Activated CD8-positive, alpha-beta memory T cell treated with anti-CD3 and anti-CD28 coated beads for 4 hours (primary cell): ENCODE measurements at places on chromosomes 2 and 18.

GRCh38 chr2:171420728-171421563, 12.8 kb downstream of the METTL8 start:
- no peak for DNase-seq

DNA sequence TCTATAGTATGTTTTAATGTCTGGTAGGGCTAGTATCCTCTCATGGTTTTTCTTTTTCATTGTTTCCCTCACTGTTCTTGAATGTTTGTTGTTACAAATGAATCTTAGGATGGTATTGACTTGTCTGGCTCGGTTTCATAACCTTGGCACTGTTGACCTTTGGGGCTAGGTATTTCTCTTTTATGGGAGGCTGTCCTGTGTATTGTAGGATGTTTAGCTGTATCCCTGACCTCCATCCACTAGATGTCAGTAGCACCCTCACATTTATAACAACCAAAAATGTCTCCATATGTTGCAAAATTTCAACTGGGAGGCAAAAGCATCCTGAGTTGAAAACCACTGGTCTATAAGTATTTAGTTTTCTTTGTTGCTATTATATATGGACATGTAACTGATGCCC, 7.0 kb upstream of the AOX1 start:
- DNase-seq, result no peak

DNA sequence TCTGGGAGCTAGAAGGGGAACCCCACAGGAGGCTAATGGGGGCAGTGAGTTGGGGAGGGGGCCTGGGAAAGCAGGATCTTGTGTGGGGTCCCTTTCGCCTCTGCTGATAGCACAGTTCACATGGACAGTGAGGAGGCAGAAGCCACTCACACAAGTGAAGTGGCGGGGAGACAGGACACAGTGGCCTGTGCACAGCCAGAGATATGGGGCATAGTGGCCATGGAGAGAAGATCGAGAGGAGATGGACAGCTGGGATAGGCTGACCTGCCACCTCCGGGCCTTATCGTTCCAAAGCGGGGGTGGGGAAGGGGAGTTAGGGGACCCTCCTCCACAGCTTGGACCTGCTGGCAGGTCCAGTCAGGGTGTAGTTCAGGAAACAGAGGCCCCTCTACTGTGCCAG, 69.8 kb upstream of the EDAR start:
- no peak for DNase-seq

DNA sequence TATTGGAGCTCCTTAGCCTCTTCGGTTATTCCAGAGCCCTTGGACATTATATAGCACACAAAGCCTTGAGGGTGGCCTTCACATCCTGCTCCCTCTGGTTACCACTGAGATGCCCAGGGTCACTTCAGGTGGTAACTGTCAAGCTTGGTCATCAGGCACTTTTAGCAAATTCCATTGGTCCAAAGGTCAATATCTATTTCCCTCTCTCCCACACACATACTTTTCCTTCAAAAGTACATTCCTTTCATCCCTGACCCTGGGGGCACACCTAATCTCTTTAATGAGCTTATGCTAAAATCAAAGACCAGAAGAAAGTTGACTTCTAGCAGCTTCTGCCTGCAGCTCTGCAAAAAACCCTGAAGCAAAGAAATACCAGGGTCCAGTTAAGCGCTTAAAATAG, 172.0 kb upstream of the NRP2 start:
- no peak for DNase-seq

GRCh38 chr2:53568469-53568868, 199.1 kb upstream of the CHAC2 start:
- DNase-seq, result no peak

DNA sequence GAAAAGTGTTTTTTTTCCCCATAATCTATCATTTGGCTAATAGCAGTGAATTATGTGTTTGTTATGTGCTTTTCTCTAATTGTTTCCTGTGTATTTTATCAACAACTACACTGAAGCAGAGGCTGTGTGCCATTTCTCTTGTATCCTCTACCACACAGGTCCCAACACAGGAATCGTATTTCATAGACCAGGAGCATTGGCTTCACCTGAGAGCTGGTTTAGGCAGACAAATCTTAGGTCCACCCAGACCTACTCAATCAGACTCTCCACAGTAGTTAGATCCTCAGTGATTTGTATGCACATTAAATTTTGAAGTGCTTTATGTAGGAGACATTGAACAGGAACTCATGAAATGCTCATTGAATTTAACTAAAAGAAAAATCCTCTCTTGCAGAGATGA, 109.2 kb downstream of the FSHR start:
- DNase-seq, result no peak

DNA sequence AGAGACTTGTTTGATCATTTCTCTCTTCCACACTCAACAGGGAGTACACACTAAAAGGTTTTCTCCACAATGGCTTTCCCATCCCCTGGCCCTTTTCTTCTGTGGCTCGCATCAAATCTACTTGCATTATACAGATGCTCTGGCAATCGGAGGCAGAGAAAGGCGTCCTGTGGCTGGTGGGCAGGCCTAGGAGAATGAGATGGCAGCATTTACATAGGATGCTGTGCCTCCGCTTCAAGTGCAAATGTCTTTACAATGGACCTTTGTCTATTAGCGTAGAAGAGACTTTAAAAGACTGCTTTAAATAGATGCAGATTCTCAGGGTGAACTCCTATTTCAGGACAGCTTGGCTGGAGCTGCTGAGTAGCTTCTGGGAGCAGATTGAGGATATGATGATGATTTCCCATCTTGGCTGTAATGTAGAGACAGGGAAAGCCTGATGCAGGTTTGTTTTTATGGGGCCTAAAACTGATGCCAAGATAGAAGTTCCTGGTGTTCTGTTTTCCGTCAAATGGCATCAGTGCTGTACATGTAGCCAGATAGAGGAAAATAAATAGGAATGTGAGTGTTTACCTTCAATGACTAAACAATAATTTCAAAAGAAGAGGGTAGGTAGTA, 423.4 kb downstream of the RND3 start:
- DNase-seq, result no peak

- no peak for DNase-seq
These were observed 9.4 kb upstream of the NEURL3 start for GRCh38 chr2:96514521-96514920.

GRCh38 chr2:187951470-187952218, 340.0 kb upstream of the GULP1 start:
- DNase-seq, result no peak

- DNase-seq, result no peak
These were observed 597 bp upstream of the TEKT4 start for GRCh38 chr2:94870440-94871225.

DNA sequence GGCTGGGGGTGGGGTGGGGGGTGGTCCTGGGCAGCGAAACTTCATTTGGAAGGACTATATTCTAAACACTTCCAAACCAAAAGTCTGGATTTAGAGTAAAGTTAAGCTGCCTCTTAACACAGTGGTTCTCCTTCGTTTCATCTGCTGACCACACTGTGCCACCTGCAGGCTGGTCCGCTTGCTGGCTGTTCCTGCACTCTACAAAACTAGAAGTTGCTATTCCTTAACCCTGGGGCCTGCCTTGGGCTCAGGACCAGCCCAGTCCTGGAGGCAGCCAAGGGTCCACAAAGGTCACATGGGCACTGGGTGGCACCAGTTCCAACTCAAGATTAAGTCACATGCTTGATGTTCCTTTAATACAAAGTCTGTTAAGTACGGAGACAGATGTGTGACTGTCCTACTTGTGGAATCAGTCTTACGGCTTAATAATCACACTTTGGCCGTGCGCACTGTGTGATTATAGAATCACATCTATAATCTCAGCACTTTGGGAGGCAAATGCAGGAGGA, 195.4 kb downstream of the FAM210A start:
- no peak for DNase-seq

GRCh38 chr2:228866781-228867180, 404.3 kb downstream of the PID1 start:
- DNase-seq, result no peak

- DNase-seq, result no peak
These were observed 9.1 kb downstream of the MARCHF4 start for GRCh38 chr2:216363221-216363620.

DNA sequence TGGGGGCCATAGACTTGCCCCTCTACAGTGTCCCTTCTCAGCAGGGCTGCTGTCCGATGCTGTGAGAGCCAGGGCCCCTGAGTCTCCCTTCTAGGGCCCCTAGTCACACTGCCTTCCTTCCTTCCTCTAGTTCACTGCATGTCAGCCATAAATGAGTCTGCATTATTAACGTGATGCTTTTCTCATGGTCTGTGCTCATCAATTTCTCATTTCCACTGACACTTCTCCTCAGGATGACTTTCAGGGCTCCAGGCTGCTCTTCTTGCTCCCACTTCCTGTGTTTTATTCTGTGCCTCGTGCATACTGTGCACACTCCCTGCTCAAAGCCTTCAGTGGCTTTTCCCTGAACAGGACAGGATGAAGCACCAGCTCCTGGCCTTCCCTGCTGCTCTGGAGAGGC, 146.5 kb downstream of the FAM210A start:
- no peak for DNase-seq

DNA sequence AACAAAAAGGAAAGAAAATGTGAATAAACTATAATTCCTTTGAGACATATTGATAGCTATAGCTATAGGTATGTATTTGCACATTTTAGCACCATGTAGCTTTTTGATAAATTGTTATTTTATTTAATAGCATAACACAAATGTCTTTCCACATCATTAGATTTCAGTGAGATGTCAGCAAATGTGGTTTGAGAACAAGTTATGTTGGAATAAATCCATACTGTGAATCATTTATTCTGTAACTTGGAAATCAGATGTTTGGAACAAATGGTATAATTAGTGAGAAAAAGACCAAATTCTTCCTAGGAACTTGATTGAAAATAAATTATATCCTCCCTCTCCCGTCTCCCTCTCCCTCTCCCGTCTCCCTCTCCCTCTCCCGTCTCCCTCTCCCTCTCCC, 62.8 kb downstream of the NABP1 start:
- DNase-seq, result no peak

DNA sequence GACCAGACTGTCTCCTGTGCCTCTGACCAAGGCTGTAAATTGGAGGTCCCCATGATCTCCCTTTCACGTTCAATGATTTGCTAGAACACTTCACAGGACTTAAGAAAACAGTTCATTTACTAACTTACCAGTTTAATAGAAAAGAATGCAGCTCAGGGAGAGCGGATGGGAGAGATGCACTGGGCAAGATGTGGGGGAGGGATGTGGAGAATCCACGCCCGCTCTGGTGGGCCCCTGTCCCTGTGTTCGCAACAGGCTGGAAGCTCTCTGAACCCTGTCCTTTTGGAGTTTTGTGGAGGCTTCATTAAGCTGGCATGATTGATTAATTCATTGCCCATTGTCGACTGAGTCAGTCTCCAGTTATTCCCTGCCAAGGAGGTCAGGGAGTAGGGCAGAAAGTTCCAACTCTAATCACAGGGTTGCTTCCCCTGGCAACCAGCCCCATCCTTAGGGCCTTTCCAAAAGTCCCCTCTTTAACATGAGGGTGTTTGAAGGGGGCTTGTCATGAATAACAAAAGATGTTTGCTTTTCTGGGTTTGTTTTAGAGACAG, 257.1 kb downstream of the ACKR3 start:
- DNase-seq, result no peak

DNA sequence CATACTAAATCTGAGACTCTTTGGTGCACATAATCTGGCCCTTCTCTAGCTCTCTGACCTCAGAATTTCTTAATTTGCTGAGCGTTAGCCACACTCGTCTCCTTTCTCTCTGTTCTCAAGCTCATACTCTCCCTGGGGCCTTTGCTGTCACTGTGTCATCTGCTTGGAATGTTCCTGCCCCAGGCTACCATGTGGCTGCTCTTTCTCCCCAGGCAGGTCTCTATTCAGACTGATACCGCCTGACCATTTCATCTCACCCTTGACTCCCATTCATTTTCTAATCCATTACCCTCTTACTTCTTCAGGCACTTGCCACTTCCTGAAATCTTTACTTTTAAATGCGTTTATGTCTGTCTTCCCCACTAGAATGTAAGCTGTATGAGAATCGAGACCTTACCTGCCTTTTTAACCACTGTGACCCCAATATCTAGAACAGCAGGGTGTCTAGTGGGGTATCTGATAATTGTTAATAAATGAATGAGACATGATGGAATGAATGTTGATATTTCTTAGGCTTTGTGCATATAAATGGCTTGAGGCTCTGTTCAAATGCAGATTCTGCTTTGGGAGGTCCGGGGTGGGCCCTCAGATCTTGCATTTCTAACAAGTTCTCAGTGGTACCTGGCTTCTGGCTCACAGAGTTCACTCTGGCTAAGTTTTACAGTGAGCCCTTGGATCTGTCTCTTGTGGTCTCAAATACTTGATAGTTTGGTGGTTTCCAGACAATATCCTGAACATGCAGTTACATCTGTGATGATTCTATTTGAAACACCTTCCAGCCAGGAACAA, 89.9 kb upstream of the EPC2 start:
- no peak for DNase-seq

GRCh38 chr2:136239079-136239685, 121.2 kb upstream of the CXCR4 start:
- no peak for DNase-seq

DNA sequence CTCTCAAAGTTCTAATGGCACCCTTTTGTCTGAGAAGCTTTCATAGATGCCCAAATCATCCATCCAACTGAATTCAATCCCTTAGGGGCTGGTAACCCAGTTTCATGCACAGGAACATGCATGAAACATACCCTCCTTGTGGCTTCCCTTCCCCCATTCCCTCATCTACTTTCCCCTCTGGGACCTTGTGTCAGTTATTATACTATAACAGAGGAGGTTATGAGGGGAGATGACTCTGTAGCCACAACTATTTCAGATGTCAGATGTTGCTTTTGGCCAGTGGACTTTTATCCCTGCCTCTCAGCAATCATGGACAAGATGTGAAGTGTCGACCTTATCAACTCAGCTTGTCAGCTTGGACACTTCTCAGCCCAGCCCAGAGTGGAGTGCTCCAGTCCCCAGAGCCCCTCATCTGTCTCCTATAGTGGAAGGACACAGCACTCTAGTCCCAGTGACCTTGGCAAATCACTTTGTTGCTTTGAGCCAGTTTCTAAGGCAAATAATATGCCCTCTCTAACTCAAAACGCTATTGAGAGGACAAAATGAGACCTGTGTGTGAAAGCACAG, 8.4 kb downstream of the DHRS9 start:
- no peak for DNase-seq

- DNase-seq, result no peak
These were observed 5.4 kb downstream of the ALPG start for GRCh38 chr2:232411901-232412629.

DNA sequence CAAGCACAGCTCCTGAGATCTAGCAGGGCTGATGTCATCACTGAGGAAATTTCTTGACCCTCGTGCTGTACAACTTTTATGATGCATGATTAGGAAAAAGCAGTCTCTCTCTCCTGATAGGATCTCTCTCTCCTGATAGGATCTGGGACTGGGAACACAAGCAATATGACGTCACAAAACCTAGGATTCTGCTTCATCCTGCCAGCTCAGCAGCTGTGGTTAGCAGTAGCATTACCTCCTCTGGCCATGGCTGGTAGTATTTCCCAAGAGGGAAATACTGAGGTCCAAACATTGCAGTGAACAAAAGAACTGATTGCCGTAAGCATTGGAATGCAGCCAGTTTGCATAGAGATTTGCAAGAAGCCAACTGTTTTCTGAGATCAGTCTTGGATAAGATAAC, 521.2 kb upstream of the POU3F3 start:
- no peak for DNase-seq

GRCh38 chr18:26436176-26437051, 111.9 kb downstream of the KCTD1 start:
- DNase-seq, result no peak

GRCh38 chr2:79292239-79292957, 132.8 kb upstream of the REG3A start:
- no peak for DNase-seq

- DNase-seq, result no peak
These were observed 76.2 kb downstream of the CDK15 start for GRCh38 chr2:201882353-201883090.

GRCh38 chr2:220226076-220226475, 598.6 kb downstream of the SLC4A3 start:
- DNase-seq, result no peak
